Keratinocyte (primary cell): ENCODE measurements at places on chromosomes 4 and X. TPM values are rescaled to one million over a fixed set of nuclear protein-coding genes. Genes with fewer than 3 reads are reported as not detected.

GRCh38 chrX:131818297-131818936 is 204.7 kb upstream of the STK26 start:
- DNase-seq = no peak

GRCh38 chr4:169189372-169189771 is 81.4 kb downstream of the SH3RF1 start:
- DNase-seq = no peak

DNA sequence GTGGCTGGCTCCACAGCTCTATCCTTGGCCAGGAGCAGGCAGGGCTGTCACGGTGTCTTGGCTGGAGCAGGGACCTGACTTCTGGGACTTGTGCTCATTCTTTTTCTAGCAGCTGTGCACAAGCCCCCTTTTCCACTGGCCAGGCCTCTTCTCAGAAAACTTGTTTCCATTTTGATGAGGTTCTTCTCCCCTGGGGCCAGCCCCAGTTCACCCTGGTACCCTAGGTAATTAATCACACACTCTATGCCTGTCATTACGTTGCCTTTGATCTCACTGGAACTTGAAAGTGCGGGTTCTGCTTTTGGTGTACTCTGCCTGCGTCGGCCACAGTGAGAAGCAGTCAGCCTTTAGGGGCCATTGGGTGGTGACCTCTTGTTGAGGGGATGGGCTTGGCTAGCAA is 26.6 kb downstream of the DRD5 start:
- no peak for DNase-seq

DNA sequence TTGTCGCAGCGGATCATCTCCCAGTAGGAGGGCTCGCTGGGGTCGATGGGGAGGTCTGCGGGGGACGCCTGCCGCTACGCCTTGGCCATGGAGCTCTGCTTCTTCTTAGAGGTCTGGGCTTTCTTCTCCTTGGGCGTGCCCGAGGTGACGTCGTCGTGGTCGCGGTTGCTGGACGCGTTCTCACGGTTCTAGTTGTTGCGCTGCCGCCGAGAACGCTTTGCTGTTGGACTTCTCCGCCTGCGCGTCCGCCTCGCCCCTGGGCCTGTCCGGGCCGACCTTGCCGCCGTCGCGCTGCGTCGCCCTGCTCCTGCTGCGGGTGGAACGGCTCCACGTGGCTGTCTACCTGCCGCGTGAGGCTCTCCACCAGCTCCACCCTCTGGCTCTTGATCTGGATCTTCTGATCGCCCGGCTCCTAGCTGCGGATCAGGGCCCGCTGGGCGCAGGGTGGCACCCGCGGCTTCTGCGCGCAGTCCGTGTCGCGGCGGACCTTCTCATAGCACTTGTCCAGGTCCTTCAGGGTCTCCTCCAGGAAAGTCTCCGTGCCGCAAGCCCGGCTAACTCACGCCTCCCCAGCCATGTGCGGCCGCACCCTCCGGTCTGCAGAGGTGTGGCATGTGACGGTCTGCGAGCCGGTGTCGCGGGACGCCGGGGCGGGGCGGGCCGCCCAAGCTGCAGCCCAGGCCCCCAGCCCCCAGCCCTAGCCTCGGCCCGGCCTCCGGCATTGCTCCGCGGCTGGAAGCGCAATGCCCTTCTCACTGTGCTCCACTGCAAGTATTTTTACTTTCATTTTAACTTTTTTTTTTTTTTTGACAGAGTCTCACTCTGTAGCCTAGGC is 40.5 kb upstream of the OGT start:
- no peak for DNase-seq

DNA sequence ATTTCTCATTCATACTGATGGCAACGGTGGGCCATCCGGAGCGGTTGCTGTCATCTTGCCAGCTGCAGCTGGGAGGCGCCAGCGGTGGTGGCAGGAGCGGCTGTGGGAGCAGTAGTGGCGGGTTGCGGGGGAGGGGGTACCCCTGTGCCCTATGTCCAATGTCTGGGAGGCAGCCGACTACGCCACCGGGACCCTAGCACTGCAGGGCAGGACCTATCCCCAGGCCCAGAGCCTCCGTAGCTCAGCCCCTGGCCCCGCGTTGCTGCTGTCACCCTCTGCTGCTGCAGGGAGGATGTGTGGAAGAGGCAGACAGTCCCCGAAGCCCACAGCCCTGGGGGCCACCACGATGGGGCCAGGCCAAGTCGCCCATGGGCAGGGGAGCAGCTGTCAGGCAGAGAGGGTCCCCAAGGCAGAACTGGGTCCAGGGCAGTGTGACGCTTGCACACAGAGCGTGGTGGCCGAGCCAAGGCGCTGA is 10.0 kb upstream of the SPP1 start:
- no peak for DNase-seq

Gene ATP6AP2
- polyA plus RNA-seq = 176 to 207 TPM (median 203 TPM) in 3 replicates

Gene MAGEC3
- not detected in 3 replicates for polyA plus RNA-seq

DNA sequence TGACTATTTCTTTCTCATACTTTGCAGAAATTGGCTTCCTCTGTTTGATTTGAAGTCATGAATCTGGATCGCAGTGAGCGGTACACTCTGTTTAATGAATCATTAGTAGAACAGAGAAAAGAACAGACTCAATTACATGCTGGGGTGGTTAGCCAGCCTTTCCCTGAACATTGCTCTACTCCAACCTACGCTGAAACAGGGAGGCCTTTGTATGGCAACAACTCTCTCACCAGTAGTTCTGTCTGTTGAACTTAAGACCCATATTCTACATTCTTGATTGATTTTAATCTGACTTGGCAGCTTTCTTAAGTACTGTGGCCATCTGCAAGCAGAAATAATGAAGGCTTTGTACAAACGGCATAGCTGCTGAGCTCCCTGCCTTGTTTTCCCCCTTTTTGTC is 19.0 kb upstream of the AP1S2 start:
- DNase-seq = no peak

- DNase-seq = no peak
Observed at GRCh38 chr4:155639704-155640523, 26.7 kb upstream of the GUCY1A1 start.

DNA sequence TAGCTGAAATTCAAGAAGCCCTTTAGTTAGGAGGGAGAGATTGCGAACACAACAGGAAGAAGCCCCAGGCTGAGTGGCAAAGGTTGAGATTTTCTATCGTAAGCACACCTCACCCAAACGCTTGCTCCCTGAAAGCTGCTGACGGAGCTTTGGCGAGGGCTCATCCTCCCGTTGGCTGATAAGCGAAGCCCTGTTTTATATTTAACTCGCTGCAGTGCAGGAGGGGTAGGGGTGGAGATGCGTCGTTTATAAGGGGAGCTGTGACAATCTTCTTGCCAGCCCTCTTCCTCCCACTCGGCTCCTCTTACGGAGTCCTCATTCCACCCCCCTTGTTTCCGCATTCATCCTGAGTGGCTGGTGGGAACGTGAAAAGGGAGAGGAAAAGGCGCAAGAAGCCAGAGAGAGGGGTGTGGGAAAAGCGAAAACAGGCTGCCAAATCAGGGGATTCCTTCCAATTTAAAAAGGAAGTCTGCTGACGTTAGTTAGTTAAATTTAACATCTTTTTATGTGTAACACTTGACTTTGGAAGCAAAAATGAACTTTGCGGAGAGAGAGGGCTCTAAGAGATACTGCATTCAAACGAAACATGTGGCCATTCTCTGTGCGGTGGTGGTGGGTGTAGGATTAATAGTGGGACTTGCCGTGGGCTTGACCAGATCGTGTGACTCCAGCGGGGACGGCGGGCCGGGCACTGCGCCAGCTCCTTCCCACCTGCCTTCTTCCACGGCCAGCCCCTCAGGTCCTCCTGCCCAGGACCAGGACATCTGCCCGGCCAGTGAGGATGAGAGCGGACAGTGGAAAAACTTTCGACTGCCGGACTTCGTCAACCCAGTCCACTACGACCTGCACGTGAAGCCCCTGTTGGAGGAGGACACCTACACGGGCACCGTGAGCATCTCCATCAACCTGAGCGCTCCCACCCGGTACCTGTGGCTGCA is at the start of gene ENPEP:
Gene ENPEP, plus strand, starts transcription at position 275 of the 938 bp plus-strand sequence. Its CDS starts 260 bp downstream, at position 535.
- DNase-seq = no peak

DNA sequence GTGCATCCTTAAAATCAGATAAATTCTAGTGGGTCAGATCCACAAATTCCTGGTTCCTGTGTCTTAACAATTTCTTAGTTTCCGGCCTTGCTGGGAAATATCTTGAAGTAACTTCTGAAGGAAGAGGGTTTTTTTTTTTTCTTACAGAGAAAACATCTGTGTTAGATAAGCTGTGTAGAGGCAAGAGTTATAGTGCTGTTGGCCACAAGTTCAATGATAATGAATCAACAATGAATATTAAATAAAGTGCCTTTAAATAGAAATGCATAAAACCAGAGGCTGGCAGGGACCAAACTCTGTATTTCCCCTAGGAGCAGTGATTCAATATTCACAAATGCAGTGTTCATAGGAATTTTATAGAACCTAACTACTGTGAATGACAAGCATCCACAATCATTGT is 711.9 kb upstream of the ATOH1 start:
- no peak for DNase-seq

GRCh38 chr4:1751155-1751918 is 30.0 kb downstream of the TACC3 start:
- DNase-seq = no peak

Gene GBA3
- not detected in 3 replicates for polyA plus RNA-seq

DNA sequence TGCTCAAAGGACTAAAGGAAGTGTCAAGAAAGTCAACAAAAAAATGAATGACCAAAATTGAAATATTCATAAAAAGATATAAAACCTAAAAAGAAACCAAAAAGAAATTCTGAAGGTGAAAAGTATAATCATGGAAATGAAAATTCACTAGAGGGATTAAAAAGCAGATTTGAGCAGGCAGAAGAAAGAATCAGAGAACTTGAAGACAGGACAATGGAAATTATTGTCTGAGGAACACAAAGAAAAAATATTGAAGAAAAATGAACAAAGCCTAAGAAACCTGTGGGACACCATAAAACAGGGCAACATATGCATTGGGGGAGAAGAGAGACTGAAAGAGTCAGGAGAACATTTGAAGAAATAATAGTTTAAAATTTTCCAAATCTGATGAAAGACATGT is 9.9 kb upstream of the SPON2 start:
- no peak for DNase-seq

Gene IL2RG
- polyA plus RNA-seq = 0.12 to 0.42 TPM (median 0.26 TPM) in 3 replicates

DNA sequence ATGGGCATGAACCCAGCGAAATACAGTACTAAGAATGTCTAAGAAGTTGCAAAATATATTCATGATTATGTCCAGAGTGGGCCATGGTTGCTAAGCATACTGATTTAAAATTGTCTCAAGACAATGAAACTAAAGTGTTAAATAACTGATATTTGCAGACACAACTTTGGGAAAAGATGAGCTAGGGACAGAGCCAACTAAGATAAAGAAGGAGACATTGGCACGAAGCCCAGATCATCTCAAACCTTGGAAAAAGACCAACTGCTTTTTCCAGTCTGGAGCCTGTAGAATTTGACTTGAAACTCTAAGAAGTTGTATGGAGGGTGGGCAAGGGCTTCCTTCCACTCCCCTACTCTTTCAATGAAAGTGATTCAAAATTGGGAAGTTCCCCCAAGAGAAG is 108.5 kb upstream of the GLRA2 start:
- no peak for DNase-seq

DNA sequence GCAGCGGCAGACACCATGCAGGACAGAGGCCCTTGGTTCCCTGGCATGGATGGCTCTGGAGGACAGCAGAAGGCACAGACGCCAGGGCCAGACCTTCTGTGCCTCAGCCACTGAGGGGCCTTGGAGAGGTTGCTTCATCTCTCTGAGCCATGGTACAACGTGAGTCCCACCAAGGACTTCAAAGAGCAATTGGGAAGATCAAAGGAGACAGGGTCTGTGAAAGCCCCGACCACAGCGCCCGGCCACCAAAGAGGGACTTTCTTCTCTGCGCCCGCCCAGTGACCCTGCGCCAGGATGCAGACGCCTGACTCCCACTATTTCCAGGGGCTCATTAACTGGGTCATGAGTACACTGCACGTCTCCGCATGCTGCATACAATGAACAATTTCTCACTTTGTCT is 174.0 kb downstream of the AFAP1 start:
- DNase-seq = no peak

Gene SCOC
- polyA plus RNA-seq = 47.2 to 92.1 TPM (median 49.9 TPM) in 3 replicates

DNA sequence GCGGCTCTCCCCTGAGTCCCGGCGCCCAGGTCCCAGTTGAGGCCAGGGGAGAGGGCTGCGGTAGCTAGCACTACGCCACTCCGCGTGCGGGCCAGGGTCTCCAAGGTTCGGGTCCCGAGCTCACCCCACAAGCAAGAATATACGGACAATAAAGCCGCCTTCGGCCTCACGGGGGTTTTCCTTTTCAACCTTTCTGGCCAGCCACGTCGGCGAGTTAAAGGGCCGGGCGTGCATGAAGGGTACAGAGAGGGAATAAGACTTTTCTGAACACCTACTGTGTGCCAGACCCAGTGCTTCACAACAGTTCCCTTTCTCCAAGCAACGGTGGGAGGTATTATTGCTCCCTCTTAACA is 138.5 kb upstream of the ZIC3 start:
- no peak for DNase-seq
